ENCODE measurements at places on chromosomes 6 and 20. TPM values are rescaled to one million over a fixed set of nuclear protein-coding genes. Genes with fewer than 3 reads are reported as not detected.

- DNase-seq = no peak
Measured at GRCh38 chr6:79461205-79461604, 76.0 kb downstream of the LCA5 start.

GRCh38 chr6:24920136-24920535, 15.6 kb downstream of the RIPOR2 start:
- DNase-seq = no peak

PROKR2 gene
- polyA plus RNA-seq = not detected

AVP gene
- polyA plus RNA-seq = not detected

SLC13A3 gene
- polyA plus RNA-seq = 3.5 TPM

DNA sequence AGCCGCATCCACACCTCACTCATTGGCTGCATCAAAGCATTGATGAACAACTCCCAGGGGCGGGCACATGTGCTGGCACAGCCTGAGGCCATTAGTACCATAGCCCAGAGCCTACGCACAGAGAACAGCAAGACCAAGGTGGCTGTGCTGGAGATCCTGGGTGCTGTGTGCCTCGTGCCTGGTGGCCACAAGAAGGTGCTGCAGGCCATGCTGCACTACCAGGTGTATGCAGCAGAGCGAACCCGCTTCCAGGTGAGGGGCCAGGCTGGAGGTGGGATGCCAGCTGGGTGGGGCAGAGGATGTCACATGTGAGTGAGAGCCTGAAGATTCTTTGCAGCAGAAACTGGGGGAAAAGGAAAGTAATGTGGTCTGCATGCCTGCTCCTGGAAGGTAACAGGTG, 66.7 kb downstream of the MOCS1 start:
- DNase-seq = no peak

LSM2 gene
- polyA plus RNA-seq = 40.3 TPM

GFRAL gene
- not detected for polyA plus RNA-seq

CST4 gene
- not detected for polyA plus RNA-seq
